ENCODE measurements at places on chromosomes 4 and X. TPM values are rescaled to one million over a fixed set of nuclear protein-coding genes. Genes with fewer than 3 reads are reported as not detected.

DNA sequence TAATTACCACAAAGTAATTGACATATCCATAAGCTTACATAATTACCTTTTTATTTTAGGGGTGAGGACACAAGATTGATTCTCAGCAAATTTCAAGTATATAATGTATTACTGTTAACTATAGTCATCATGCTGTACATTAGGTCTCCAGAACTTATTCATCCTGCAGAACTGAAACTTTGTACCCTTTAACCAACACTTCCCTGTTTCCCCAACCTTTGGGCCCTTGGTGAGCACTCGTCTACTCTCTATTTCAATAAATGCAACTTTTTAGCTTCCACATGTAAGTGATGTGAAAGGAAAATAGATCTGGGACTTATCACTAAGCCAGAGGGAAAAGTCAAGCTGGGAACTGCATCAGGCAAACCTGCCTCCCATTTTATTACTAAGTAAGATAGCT lies 33.6 kb upstream of the CCNG2 start:
- DNase-seq = no peak

DNA sequence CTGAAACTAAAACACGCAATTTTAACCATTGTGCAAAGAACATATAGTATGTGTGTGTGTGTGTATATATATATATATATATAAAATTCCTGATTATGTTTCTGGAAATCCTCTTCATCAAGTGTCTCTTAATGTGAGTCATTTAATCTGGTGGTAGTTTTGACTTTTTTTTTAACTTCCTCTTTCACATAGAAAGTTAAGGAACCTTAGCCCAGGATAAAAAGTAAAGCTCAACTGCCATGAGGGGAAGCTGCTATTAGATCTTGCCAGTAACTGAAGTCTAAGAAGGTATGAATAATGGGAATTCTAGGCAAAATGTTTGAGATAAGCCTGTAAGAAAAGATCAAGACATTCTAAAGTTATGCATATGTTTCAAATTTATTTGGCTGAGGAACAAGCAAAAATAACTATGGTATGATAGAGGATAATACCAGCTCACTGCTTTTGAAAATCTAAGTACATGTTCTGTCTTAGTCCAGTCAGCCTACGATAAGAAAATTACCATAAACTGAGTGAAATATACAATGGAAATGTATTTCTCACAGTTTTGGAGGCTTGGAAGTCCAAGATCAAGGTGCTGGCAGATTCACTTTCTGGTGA lies 757.0 kb downstream of the TRAM1L1 start:
- no peak for DNase-seq

Gene RAB33A
- 0.91 TPM for total RNA-seq

- no peak for DNase-seq
Measured at GRCh38 chr4:37516057-37516775, 170.0 kb downstream of the RELL1 start.

GRCh38 chr4:77344001-77344400 lies 187.0 kb downstream of the CCNG2 start:
- no peak for DNase-seq

Gene ARSJ
- 17.6 TPM for total RNA-seq

Gene SATL1
- not detected for total RNA-seq

Gene ADH1A
- not detected for total RNA-seq

Gene ZNF330
- total RNA-seq = 45.1 TPM
